ENCODE measurements at places on chromosomes 3 and 15.

- no peak for DNase-seq
Measured at GRCh38 chr3:132749786-132750185, 27.6 kb upstream of the NPHP3 start.

DNA sequence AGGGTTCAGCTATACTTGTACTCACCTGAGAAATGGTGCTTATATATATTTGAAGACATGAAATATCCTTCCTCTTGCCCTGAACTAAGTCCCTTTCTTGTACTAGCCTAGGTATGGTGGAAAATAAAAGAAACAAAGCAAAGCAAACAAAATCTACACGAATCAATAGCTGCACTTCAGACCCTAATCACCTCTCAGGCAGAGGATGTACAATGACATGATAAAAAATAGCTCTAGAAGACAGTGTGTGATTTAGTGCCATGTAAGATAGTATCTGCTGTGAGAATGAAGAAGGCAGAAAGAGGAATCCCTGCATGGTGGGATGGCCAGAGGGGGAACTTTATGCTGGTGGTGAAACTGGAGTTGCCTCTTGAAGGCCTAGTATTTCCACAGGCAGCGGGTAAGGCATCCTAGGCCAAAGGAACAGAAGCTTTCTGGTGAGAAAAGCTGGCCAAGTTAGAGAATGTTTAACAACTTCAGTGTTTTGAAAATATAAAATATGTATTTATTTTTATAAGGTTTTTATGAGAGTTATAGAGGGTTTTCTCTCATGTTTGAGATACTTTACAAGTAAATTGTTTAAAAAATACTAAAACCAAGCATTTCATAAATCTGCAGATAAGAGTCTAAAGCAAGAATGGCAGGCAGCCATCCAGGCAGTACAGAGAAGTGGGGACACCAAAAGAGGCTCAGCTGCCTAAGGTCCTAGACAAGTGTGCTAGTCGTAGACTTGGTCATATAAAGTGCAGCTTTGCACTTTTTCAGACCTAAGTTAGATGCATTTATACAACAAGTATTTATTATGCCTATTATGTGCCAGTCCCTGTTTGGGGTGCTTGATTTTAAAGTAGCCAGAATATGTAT, 14.9 kb downstream of the LEKR1 start:
- DNase-seq: no peak

DNA sequence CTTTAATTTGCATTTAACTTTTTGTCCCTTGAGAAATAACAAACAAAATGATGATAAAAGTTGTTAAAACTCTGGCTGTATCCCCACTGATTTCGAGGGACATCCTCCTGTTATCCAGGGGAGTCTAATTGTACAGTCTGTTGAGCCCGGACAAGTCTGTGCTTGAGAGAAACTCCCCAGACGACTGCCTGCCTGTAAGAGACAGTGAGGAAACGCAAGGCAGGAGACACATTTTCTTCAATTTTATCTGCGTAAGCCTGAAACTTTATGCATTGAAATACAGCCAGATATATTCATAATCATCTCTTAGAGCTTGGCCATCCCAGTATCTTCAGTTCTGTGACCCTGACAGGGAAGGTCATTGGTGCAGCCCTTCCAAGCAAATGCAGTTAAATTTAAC, 97.7 kb downstream of the ROBO2 start:
- DNase-seq: no peak

DNA sequence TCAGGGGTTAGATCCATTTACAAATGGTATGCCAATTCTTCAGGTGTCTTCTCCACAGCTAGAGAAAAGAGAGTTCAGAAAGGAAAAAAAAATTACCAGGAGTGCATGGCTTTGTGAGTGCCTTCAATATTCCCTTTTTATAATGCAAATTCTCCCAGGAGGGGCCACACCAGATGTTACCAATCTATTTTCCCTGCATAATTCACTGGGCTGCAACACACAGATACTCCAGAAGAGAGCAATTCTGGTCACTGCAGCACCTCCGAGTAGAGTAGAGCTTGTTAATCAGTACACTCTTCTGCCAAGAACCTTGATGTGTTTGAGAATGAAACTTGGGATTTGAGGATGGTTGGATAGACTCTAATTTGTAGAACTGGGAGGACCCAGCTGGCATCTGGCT, 80.7 kb upstream of the SPRED1 start:
- no peak for DNase-seq

- no peak for DNase-seq
Measured at GRCh38 chr3:141726483-141726882, 11.6 kb upstream of the RNF7 start.

DNA sequence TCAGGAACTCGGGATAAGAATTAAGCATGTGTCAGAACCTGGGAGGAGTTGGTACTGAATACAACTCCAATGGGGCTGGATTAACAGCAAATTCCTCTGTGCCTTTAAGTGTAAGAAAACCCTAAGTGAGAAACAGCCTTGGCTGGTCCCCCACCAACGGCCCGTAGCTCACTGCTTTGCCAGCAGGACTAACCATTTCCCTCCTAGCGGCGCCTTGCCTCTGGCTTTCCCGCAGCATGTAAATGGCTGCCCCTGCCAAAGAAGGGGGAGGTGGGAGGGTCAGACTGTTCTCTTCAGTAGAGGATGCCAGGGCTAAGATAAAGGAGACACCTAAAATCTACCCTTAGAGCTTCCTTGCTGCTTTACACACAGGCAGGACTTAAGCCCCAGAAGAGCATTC, 51.0 kb upstream of the SH3GL3 start:
- DNase-seq: no peak

GRCh38 chr15:32818758-32819447, 101.1 kb downstream of the GREM1 start:
- no peak for DNase-seq

- DNase-seq: no peak
Measured at GRCh38 chr3:7444886-7445285, 584.0 kb downstream of the GRM7 start.

DNA sequence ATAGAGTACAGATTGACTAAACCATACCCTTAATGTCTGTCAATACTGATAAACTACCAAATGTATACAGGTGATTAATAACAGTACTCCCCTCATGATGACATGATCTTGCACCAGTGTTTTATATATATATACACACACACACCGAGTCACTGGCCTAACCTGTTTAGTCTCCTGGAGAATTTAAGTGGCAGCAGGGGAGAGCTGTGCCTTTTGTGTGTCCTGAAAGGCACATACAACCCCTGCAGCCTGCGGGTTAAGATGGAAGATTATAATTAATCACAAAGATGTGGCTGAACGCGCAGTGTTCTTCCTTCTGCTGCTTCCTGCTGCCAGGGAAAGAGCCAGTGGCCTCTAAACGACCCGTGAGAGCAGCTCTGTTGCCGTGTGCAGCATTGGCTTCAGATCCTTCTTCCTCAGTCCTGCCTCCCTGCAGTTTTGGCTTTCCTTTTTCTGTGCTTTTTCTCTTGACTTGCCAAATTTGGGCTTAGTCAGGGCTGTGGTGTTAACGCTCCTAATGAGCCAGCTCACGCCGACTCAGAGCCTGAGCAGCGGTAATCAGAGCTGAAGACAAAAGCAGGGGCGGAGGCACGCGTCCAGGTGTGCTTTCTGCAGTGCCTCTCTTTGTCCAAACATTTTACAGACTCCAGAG, 42.5 kb upstream of the UBE3A start:
- DNase-seq: no peak

DNA sequence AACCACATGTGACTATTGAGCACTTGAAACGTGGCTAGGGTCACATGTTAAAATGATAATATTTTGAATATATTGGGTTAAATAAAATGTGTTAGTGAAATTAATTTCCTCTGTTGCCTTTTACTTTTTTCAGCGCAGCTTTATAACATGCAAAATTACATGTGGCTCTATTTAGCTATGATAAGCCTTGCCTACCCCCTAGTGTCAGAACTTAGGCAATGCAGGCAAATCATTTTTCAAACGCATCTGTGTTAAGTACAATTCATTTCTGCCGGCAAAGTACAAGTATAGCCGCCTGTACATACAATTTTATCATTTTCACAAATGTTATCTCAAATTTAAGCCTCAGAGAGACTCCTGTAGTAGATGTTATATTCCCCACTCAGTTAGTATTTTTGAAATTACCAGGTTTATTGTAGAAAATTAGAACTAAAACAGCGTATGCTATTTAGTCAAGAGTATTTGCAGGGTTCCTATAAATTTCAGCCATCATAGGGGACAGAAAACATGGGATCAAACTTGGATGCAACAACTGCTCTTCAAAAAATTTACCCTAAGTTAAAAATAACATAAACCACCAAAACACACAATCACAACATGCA, 56.1 kb downstream of the TAFA4 start:
- no peak for DNase-seq

GRCh38 chr15:26075770-26076169, 212.6 kb upstream of the ATP10A start:
- DNase-seq: no peak

DNA sequence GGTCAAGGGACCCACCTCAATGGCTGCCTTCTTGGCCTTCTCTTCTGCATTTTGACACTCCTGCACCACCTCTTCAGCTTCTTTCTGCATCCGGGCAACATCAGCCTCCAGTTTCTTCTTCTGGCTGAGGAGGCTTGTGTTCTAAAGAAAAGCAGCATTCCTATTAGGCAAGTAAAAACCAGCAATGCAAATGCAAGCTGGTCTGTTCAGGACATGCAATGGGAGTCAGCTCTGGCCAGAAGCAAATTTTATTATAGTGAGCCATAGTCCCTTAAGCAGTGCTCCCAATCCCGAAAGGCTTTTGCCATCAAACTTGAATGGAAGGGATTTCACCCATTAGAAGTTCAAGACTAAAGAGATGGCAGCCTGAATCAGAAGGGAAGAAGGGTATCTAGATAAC, 97.7 kb downstream of the HHLA2 start:
- DNase-seq: no peak

DNA sequence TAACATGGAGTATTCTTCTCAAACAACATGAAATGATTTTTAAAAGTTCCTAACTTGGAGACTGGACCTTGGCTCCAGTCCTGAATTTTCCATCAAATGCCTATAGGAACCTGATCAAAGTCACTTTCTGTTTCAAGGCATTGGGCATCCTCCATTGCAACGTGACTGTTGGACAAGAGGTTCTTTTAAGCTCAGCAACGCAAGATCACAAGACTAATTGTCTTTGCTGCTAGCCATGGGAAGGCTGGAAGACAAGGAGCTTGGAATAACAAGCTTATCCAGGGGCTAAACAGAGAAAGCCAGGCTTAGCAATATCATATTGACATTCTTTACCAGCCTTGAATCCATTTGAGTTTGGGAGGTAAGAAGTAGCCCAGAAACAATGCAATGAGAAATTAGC, 48.3 kb downstream of the SST start:
- no peak for DNase-seq

DNA sequence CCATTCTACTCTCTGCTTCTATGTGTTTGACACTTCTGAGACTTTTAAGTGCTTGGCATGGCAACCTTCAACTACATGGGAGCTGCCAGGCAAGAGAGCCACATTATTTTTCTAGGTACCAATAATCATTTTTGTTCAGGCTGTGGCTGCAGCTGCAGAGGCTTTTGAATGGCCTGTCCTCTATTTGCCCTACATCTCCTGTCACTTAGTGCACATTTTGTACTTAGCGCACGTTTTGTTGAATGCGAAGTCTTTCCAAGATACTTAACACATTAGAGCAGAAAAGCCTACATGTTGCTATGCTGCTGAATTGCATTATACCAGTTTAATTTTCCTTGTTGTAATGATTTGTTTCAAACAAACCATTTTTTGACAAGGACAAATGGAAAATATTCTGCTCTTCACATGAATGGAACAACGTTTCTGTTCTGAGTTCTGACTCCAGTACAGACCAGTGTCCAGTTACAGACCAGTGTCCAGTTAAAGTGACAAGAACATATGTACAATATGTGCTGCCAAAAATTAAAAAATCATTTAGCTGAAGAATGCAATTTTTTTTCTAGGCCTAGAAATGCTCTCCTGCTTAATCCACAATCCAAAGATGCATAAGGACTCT, 113.9 kb downstream of the ABI3BP start:
- no peak for DNase-seq

DNA sequence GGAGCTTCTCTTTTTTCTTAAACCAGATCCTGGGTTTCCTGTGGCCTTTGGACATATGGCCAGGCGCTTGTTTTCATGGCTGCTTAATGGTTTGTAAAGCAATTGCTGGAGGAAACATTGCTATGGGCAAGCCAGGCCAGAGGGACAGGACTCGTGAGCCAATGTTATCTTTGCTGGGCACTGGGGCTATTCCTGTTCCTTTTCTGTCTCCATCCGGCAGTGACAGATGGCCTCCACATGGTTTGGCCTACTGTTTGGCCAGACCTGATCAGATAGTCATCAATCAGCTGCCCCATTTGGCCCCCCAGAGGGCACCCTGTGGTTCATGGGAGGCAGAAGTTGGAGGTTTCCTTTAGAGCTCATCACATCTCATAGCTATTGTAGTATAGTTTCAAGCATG, 326.1 kb upstream of the ROPN1 start:
- DNase-seq: no peak

- DNase-seq: no peak
Measured at GRCh38 chr15:85137489-85138168, 156.0 kb downstream of the PDE8A start.

DNA sequence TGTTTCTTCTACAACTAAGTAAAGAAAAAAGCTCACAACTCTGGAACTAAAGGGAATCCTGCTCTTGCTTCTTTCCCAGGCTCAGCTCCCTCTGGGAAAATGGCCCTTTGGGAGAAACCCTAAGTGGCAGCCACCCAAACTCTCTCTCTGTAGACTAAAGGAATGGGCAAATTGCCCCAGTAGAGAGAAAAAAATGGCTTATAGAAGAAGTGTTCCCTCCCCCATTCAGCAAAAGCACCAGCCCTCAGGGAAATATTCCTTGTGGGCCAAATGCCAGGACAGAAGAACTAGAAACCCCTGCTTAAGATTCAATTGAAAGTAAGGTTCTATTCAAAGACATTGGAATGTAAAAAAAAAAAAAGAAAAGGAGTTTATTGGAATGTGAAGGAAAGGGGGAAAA, 603.7 kb upstream of the ALCAM start:
- DNase-seq: no peak

DNA sequence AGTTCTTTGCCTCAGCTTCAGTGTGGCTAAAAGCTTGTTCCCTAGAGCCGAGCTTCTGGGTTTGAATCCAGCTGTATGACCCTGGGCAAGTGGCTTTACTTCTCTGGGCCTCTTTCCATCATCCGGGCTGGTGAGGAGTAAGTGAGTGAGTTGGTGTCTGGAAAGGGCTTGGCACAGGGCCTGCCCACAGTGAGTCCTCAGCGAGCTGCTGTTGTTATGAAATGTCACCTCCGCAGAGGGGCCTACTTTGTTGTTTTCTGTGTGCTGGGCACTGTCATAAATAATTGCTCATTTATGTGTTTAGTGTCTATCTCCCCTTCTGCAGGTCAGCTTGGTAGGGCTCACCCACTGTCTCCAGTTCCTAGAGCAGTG, 31.7 kb downstream of the SLC6A6 start:
- DNase-seq: no peak

- DNase-seq: no peak
Measured at GRCh38 chr3:194243172-194243837, 107.4 kb downstream of the HES1 start.

DNA sequence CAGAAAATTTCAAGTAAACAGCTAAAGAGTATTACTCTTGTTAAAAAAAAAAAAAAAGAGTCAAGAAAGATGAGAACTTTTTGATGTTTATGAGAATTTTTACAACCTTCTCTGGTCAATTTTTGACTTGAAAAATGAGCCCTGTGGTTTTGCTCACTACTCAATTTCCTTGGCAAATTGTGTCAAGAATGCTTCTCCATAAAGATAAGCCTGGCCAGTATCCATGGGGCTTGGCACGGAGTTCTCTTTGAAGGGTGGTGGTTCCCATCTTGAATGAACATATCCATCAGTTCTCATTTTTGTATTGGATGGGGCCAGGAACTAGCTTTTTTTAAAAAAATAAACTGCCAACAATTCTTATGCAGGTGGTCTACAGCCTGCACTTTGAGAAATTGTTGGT, 179.9 kb downstream of the RYR3 start:
- no peak for DNase-seq

GRCh38 chr3:141853081-141853601, 23.3 kb upstream of the ATP1B3 start:
- no peak for DNase-seq

Measured in activated T-cell treated with anti-CD3 and anti-CD28 coated beads for 48 hours (primary cell).